ENCODE measurements at places on chromosomes 12 and 14.
A peak's percentile ranks its signal among the peaks of the same experiment; 100 is the strongest.

- no peak for DNase-seq
These were observed 21.5 kb upstream of the IFNG start for GRCh38 chr12:68180792-68181744.

- no peak for DNase-seq
These were observed 160.9 kb upstream of the EEA1 start for GRCh38 chr12:93089805-93090569.

DNA sequence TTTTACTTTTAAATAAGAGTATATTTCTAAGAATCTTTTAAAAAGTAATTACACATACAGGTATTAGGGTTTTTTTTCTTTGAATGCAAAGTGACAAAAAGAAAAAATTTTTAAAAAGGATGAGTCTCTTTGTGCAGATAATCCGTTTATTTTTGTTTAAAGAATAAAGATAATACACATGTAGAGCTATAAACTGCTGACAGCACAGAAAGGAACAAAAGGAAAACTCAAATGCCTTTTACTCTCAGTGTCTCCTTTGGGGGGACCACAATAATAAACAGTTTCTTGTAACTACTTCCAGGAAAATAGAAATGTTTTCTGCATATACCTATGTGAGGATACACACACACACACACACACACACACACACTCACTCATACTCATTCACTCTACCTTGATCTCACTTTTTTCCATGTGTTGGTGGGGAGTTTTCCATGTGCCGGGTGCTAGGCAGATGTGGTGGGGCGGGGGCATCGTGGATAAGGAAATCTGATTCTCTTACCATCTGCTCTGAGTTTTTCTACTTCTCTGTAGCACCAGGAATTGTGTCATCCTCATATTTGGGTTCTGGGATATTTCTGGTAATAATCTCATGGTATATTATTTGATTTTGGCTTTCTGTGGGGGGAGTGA, 58.1 kb downstream of the KCTD10 start:
- no peak for DNase-seq

DNA sequence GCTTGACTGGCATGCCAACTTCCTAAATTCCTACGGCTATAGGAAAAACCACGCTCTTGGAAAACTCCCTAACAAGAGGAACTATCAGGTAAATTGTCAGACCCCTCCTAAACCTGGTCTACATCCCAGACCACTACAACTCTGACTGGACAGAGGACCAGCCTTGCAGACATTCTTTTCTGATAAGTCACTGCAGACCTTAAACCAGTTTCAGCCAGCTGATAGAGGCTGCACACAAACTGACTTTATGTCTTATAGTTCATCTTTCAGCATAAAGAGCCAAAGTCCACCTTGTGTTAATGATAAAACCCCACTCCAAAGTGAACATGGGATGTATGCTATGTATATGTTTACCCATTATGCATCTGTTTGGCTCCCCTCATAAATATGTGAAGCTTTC, 166.6 kb downstream of the KTN1 start:
- no peak for DNase-seq

GRCh38 chr12:74393272-74393671, 144.4 kb upstream of the ATXN7L3B start:
- no peak for DNase-seq

- no peak for DNase-seq
These were observed 70.4 kb downstream of the ARL6IP4 start for GRCh38 chr12:123050913-123051312.

DNA sequence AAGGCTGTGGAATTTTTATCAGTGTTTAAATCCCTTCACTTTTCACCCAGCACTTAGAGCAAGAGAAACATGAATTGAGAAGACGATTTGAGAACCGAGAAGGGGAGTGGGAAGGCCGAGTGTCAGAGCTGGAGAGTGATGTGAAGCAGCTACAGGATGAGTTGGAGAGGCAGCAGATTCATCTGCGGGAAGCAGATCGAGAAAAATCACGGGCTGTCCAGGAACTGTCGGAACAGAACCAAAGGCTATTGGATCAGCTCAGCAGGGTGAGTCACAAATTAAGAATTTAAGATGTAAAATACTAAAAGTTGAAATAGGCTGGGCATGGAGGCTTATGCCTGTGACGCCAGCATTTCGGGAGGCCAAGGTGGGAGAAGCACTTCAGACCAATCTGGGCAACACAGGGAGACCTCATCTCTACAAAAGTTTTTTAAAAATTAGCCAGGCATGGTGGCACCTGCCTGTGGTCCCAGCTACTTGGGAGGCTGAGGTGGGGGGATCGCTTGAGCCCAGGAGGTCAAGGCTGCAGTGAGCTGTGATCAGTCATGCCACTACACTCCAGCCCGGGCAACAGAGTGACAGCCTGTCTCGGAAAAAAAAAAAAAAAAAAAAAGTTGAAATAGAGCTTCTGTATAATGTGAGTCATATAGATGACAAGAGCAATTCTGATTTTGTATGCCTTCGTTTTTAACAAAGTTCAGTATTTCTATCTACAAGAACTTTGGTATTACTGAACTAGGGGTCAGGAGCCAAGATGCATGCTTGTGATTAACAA, 9.6 kb downstream of the BICDL1 start:
- DNase-seq = no peak

GRCh38 chr12:89750389-89751351, 42.0 kb upstream of the ATP2B1 start:
- no peak for DNase-seq

DNA sequence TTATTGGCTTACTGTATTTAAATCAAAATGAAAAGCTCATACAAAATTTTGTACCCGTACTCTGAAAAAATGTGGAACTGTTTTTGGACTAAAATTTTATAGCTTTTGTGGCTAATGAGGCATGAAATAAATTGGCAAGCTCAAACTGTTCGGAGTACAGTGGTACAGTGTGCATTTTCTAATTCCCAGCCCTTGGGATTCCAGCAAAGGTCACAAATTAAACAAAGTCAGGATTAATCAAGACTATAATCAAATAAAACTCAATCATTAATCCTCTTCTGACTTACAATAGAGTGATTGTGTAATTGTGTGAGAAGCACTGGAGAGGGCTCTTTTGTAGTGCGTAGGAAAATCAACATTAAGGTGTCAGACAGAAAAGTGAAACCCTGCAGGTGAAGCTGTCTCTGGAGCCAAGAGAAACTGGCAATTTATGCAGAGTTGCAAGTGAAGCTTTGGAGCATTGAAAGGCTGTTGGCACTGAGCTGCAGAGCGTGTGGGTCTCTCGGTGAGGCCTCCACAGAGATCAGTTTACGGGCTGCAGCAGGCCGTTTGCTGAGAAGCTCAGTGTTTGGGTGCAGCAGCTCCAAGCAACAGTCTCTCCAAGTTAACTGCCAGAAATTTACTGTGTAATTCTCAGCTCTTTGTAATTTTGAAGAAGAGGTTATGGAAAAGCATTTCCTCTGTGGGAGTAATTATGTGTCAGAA, 275.9 kb downstream of the FBXL14 start:
- peak; percentile 16 for DNase-seq

DNA sequence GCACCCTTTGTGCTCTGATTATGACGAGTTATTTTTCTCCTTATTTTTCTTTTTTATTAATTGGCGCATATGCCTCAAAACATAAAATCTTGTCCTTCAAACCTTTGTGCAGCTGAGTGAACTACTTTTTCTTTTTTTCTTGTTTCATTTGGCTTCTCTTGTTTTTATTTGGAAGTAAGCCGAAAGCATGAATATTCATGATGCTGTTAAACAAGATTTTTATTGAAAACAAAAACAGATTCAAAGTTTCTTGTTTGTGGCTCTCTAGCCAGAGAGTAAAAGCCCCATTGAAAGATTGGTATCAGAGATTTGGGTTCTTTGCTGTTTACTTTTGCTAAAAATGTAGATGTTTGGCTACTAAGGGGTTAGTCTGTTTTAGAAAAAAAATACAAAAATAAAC, 183.8 kb downstream of the TMEM132C start:
- DNase-seq = no peak

- no peak for DNase-seq
These were observed 30.1 kb upstream of the DLK1 start for GRCh38 chr14:100696590-100696989.

GRCh38 chr12:112607427-112607826, 184.1 kb upstream of the RPH3A start:
- DNase-seq = no peak

DNA sequence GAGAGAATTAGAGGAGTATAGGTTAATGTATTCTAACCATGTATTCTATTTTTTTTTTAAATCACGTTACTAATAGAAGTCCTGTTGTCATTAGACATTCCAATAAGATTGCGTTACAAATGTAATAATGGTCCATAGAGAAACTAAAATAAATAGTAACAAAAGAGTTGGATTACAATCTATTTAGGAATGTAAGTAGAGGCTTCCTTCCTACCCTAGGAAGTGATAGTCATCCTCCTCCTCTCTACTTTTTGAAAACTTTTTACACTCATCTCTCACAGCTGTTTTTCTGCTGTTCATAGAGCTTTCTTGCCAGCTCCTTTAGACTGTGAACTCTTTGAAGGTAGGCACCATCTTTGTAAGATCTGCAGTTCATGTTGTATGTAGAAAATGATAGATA, 23.6 kb downstream of the TRHDE start:
- no peak for DNase-seq
